ENCODE measurements at places on chromosomes 11 and 22.

DNA sequence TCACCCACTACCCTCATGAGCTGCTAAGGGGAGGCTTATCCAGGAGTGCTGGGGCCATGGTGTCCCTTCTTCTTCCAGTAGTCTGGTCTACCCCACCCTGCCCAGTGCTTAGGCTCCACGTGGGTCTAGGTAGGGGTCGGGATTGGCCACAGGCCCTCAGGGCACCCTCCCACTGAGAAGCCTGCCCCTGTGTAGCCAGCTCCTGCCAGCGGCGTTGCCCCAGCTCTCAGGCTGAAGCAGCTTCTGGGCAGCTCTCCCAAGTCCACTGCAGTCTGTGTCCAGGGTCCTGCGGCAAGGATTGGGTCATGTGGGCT is 24.0 kb upstream of the RIC3 start:
- DNase-seq = no peak

DNA sequence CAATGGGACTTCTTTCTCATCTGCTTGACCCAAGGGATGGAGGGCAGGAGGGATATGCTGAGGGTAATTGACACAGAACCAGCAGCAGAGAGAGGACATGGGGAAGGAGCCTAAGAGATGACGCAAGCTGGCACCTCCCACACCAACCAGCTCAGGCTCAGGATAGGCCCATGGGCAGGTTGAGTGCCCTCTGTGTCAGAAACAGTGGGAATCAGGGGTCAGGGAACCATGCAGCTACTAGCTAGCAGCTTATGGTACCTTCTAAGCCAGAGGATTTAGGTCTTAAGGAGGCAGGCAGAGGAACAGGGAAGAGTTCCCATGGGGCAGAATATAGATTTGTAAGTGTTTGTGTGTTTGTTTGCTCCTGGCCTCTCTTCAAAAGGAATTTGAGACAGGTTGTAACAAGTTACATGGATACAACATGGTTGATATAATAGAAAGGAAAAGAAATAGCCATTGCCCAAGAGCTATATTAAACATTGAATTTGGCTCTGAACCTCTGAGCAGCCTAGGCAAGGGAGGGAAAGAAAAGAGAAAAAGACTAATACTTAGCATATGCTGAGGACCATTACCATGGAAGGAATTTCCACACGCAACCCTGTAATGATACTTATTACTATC is 39.9 kb upstream of the NAV2 start:
- DNase-seq = no peak

DNA sequence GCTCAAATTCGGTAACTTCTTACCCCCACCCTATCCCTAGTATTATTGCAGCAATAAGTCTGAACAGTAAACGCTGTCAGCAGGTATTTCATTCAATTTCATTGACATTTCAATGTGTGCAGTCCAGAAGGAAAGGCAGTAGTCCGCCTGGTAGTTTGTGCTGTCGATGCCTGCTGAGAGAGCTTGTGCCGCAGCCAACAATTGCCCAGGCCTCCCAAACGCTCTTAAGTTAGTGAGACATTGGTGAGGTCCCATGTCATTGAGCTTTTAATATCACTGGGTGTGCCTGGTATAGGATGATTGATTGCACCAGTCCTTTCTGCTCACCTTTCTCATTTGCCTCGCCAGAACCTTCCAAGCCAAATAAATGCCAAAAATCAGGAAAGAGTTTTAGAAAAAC is 28.1 kb downstream of the ALKBH3 start:
- DNase-seq = no peak

GRCh38 chr11:70063121-70063520 is 15.0 kb upstream of the ANO1 start:
- DNase-seq = no peak

GRCh38 chr11:70462818-70463477 is 64.6 kb downstream of the CTTN start:
- DNase-seq = no peak

DNA sequence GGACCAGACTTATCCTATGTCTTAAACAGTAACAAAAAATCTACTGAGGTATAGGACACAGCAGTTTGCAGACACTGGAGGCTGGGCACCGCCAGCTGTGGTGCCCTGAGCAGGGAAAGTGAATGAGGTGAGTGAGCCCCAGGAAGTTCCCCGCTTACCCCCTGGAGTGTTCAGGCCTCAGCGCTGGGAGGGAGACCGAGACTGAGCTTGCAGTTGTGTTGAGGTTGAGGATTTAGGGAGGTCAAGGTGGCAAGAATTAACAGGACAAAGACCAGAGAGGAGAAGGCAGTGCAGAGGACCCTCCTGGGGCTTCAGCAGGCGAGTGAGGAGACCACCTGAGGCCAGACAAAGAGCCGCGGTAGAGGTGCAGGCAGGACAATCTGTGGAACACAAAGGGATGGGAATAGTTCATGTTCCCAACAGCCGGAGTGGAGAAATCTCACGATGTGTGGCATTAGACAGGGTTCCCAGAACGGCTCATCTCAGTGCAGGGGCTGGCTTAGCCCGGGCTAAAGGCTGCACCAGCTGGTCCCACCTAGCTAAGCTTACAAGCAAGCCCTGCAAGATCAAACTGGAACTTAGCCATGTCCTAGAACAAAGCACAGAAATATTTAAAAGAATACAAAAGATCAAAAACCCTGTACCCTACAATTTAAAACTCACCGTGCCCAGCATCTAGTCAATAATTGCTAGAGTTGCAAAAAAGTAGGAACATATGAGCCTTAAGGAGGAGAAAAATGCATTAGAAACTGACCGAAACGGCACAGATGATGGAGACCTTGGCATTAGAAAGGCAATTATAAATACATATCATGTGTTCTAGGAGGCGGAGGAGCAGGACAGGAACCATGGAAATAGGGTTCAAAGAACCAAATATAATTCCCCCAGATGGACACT is 47.4 kb upstream of the PITPNB start:
- DNase-seq = no peak

GRCh38 chr11:122981388-122982264 is at the start of gene BSX:
TSS of gene BSX (minus strand) at chr11:122981834. CDS start at chr11:122981671, 163 bp downstream.
- no peak for DNase-seq

DNA sequence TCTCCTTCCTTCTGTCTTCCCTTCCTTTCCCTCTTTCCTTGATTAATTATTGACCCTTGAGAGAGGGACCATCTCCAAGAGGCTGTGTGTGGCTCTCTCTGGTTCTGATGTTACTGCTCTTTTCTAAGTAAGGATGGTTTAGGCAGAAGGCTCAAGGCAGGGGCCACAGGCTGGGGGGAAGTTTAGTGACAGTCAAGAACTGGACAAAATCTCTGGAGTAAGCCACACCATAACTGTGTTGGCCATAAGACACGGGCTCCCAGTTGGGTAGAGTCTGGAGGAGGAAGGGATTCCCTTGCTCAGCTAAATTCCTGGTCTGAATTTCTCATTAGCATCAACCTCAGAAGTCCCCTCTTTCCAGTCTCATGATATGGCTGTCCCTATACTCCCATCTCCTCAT is 74.7 kb downstream of the BUD13 start:
- no peak for DNase-seq

DNA sequence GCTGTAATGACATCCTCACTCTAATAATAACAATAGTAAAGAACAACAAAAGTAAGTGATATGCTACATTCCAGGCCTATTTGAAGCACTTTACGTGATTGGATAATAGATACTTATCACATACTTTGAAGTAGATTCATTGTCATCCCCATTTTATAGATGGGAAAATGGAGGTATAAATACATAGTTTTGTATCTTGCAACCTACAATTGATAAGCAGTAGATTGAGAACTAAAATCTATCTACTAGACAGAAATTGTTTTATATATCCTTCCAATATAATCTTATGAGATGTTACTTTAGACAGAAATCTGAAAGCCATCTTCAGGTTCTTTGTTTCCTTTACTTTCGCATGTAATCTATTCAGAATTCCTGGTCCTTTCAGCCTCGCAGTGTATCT is 104.6 kb upstream of the CD44 start:
- no peak for DNase-seq
